Progenitor cell of endocrine pancreas (in vitro differentiated cells): ENCODE measurements at places on chromosomes 16 and 17. TPM values are rescaled to one million over a fixed set of nuclear protein-coding genes. Genes with fewer than 3 reads are reported as not detected.

Gene COPS3
- 61.5 and 63.6 TPM in 2 replicates for total RNA-seq

Gene HASPIN
- 8.5 and 8.6 TPM in 2 replicates for total RNA-seq

Gene ALOX12
- not detected in 2 replicates for total RNA-seq

Gene ABCC12
- total RNA-seq: 0.36 and 1.6 TPM in 2 replicates

Gene KCNJ12
- total RNA-seq: 0.10 and 0.29 TPM in 2 replicates

DNA sequence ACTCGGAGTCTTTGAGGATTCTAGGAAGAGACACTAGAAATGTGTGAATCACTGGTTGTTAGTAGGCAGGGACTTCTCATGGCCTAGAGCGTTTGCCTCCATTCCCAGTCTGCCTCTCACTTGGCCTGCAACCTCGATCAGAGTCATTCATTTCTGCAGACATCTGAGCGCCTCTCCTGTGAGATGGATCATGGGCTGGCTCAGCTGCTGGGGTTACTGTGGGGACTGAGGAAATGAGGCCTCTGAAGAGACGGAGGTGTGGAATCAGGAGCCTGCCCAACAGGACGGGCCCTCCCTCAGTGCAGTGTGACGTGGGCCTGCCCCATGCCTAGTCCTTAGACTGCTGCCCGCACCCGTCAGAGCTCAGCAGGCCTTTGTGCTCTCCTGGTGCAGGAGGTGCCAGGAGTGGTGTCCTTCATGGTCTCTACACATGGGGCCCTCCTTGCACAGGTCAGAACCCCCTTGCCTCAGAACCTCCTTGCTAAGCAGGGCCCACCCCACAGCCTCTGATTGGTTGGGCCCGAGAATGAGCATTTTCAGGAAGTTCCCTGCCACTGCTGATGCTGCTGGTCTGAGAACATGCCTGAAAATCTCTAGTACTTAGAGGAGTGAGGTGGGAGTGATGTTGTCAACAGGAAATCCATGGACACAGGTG lies 99.4 kb downstream of the NPIPB11 start:
- no peak for DNase-seq

DNA sequence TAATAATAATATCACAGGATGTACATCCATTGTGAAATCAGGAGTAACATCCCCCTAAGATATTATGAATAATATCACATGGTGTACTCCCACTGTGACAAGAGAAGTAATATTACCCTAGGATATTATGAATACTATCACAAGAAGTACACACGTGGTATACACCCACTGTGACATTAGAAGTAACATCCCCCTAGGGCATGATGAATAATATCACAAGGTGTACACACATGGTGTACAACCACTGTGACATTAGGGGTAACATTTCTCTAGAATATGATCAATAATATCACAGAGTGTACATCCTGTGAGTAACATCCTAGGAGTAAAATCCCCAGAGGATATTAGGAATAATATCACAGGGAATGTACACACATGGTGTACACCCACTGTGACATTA lies 5.0 kb upstream of the TEKT5 start:
- DNase-seq: no peak

Gene CEP112
- 24.3 and 24.5 TPM in 2 replicates for total RNA-seq

DNA sequence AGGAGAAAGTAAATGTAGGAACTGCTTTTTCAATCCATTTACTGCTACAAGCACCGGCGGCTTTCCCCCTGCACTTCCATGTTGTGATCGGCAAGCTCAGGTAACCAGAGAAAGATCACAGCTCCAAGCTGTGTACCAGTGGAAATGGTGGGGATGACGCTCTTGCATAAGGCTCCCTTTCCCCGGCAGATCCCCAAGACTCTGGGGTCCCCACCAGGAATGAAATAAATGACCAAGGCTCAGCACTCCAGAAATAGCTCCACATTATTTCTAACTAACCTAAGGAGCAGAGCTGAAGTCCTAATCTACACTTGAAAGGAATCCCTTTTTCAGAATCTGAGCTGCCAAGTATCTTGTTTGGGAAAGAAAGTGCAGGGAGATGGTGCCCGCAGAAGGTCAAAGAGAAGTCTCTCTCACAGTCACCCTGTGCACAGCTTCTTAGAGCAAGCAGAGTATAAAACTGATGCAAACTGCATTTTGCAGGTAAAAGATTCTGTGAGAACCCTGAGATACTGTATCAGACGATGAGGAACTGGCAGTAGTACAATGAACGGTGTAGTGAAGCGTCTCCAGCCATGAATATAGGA lies 11.1 kb downstream of the GRB2 start:
- no peak for DNase-seq

Gene VMO1
- total RNA-seq: 1.3 and 2.0 TPM in 2 replicates

Gene PLLP
- total RNA-seq: 1.6 and 2.9 TPM in 2 replicates
